Psoas muscle (tissue), 8 donors: ENCODE measurements at places on chromosomes 12 and 14. TPM values are rescaled to one million over a fixed set of nuclear protein-coding genes. Genes with fewer than 3 reads are reported as not detected.

The SPTLC2 gene
- 6.2 TPM for total RNA-seq

The OAS2 gene
- total RNA-seq: 5.1 TPM

The AGAP2 gene
- 4.4 TPM for total RNA-seq

DNA sequence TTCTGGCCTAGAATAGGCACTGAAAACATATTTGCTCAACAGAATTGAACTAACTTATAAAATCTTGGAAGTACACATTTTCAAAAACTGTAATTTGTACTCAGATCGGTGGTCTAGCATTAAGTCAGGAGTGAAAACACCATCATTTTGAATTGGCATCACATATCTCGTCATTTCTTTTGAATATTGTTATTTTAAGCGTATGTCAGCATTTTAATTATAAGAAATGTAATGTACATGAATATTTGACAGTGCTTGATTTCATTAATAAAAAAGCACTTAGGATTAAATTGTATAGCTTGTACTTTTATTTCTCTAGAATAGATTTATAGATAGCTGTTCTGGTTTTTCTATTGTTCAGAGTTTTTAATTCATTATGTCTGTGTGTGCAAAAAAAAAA, 892.2 kb downstream of the BCL11B start:
- no peaks in the 10 kb centered on the region for H3K36me3 ChIP-seq
- peaks cover 3% of the 10 kb centered on the region for H3K27me3 ChIP-seq
- no peak for DNase-seq
- H3K27ac ChIP-seq: no peak overlapping the region
- no peak overlapping the region for H3K4me3 ChIP-seq
- no peaks in the 10 kb centered on the region for H3K4me1 ChIP-seq

DNA sequence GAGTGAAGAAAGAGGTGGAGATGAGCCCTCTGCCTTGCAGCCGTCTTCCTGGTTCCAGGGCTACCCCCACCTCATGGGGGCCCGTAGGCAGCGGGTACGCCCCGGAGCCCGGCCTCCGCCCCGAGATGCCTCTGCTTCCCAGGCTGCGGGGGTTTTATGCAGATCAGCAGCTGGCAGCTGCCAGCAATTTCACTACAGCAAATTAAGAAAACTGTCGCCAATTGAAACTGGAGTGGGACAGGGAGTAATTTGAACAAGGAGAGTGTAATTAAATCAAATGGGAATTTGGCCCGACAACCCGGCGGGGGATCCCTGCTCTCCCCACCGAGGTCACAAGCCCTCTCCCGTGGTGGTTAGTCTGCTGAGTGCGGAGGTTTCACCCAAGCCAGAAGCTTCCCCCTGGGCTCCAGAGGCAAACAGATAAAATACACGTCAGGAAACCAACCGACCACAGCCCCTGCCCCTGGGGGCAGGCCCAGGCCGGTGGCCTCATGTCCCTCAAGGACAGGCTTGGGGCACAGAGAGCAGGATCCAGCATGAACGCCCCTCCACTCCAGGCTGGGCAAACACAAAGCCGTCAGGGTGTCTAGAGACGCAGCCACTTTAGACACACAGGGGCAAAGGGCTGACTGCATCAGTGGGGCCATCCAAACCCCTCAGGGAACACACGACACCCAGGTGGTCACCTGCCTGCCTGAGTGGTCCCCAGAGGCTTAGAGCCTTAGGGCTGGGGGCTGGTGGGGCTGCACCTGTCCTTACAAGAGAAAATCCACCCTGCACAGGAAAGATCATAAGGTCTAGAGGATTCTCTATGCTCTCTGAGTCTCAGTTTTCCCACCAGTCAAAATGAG, 53.8 kb downstream of the TESC start:
- H3K4me1 ChIP-seq: no peaks in the 10 kb centered on the region
- H3K36me3 ChIP-seq: no peaks in the 10 kb centered on the region
- DNase-seq: no peak
- no peak overlapping the region for H3K4me3 ChIP-seq
- H3K27ac ChIP-seq: no peak overlapping the region
- H3K27me3 ChIP-seq: no peaks in the 10 kb centered on the region

DNA sequence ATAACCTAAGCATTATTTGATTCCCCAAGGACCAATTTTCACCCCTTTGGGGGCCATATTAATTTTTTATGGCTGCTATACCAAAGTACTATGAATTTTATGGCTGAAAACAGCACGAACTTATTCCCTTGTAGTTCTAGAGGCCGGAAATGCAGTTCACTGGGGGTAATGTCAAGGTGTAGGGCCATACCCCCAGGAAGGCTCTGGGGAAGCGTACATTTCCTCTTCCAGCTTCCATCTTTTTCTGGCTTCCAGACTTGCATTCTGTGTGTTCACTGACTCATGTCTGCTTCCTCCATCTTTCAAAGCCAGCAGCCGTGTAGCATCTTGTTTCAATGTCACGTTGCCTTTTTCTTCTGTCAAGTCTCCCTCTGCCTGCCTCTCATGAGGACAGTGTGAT, 133.5 kb downstream of the BICD1 start:
- H3K4me1 ChIP-seq: no peaks in the 10 kb centered on the region
- no peaks in the 10 kb centered on the region for H3K27me3 ChIP-seq
- no peak overlapping the region for H3K27ac ChIP-seq
- DNase-seq: no peak
- H3K36me3 ChIP-seq: no peaks in the 10 kb centered on the region
